HFF-Myc (cell line): ENCODE measurements at places on chromosomes 2 and 18.

DNA sequence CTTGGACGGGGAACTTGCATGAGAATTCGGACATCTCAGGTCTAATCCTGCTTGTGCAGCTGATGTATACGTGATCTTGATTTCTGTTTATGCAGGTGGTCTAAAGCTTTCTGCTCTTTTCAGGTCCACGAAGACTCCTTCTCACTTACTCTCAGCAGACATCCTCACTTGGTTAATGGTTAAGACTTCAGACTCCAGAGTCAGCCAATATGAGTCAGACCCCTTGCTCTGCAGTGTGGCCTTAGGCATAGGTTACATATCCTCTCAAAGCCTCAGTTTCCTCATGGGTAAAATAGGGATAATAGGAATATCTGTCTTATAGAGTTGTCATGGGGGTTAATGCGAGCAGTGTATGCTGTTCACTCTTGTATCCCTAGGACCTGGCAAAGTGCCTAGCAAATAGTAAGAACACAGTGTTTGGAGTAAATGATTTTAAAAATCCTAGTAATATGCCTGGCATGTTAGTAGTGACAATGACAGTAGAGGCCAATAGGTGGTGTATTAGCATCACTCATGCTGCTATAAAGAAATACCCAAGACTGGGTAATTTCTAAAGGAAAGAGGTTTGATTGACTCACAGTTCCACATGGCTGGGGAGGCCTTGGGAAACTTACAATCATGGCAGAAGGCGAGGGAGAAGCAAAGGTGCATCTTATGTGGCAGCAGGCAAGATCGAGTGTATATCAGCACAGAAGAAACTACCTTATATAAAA is 42.3 kb downstream of the XRCC5 start:
- no peak for DNase-seq

- no peak for DNase-seq
Observed at GRCh38 chr2:167759531-167759930, 487.9 kb downstream of the STK39 start.

DNA sequence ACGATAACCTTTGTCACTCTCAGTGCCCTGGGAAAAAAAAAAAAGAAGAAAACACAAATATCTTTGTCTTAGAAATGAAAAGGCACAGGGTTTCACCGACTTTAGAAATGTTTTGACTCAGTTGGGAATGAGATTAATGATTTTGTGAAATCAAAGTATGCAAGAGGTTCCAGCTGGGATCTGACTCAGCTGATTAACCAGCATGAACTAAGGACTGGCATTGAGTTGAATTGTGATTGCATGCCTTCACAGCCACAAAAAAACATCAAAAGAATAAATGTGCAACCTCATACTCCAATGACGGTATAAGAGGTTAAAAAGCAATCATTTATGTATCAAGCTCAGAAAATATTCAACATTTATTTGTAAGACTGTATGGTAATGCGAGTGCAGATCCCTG is 566.6 kb upstream of the DSEL start:
- no peak for DNase-seq

DNA sequence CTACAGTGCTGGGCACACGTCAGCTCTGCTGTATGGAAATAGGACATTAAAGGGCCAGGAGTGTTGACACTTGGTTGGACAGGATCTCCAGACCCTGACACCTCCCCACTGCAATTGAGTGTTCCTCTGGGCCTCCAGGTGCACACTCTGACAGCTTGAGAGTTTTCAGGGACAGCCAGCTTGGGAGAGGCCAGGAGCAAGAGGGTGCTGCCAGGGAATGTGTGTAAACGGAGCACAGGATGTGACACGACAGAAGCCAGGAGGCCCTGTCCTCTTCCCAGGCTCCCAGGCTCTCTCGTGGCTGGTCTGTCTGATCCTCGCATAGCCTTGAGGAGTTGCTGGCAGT is 318.1 kb upstream of the HS6ST1 start:
- no peak for DNase-seq

DNA sequence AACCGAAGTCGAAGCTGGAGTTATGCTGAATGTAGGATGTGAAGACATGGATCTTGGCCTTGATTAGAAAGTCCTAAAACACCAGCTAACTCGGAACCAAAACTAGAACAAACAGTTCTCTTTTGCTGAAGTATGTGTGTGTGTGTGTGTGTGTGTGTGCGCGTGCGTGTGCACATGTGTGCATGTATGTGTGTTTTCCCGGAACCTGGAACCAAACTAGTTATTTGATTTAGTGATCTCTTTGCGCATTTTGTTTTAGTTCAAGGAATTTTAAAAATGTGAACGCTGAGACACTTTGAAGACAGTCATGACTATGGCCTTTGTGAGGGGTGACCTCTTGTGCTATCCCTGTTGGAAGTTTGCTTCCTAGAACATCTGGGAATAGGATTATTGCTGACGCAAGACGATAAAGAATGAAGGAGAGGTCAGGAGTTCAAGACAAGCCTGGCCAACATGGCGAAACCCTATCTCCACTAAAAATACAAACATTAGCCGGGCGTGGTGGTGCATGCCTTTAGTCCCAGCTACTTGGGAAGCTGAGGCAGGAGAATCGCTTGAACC is 23.8 kb downstream of the FHL2 start:
- no peak for DNase-seq

DNA sequence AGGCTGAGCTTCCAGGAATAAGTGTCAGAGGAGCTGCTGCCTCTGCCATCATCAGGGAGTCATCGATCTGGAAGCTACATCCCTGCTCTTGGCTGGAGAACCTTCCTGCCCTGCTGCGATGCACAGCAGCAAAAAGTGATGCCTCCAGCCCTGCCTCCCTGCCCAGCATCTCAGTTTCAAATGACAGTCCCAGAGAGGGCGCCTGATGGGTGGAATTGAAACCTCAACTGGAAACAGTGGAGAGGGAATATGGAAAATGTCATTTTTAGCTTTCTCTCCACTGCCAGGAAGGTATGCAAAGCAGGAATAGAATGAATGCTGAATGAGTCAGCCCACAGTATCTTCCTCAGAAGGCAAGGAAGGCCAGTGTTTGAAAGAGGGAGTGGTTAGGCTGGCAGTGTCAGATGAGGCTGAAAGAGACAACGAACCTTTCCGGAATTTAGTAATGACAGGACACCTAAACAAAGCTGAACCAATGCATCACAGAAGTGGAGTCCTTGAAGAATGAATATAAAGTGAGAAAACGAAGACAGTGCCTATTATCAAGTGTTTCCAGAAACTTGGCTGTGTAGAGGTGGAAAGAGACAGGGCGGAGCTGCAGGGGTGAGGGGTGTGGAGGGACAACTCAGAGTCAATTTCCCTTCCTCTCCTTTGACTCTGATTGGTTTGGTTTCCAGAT is 153.9 kb upstream of the NDUFV2 start:
- DNase-seq: peak; percentile 86
